ENCODE measurements at places on chromosomes 16 and 17.

GRCh38 chr17:57868007-57868909, 18.4 kb upstream of the MRPS23 start:
- DNase-seq, result no peak

GRCh38 chr17:72255481-72255880, 134.7 kb downstream of the SOX9 start:
- DNase-seq, result no peak

DNA sequence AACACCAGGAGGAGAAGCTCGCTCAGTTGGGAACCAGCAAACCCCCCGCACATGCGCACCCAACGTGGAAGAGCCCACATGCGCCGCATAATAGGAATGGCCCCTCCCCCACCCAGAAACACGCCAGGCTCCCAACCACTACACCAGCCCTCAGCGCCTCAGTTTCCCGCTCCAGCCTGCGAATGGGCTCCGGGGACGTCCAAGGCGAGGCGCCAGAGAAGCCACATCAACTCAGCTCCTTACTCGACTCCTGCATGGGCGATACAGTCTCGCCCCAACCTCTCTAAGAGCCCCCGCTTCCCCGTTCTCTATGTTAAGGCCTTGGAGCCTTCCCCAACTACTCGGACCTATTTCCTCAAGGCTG, 504 bp downstream of the SRSF1 start:
- DNase-seq, result peak; percentile 65

DNA sequence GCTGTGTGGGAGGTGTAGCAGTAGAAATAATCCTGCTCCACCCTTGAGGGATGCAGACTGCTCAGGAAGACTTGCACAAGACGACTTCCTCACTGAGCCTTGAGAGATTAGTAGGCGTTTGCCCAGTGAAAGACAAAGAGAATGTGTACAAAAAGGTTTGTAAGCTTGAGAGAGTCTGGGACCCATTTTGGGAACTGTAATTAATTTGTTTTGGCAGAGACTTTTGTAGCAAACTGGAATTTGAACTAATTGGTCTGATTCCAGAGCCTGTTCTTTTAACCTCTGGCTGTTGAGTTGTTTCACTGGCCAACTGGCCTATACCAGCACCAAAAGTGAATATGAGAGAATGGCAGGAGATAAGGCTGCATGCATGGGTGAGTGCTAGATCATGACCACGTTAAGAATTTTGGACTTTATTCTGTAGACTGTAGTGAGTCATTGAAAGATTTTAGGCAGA, 75.5 kb downstream of the AATF start:
- DNase-seq, result no peak

DNA sequence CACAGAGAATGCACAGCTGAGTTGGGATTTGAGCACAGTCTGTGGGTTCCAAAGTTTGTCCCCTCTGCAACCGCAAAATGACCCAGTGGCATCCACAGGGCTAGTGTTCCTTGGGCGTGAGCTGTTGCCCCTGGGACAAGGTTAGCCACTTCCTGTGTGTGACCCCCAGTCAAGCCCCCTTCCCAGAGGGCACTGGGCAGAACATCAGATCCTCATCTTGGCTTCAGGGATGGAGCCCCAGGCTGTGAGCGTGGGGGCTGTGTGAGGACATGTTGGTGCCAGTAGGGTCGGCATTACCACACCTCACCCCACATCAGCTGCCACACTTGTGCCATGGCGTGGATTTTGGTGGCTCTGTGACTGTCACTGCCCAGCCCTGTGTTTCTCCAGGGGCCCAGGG, 55.3 kb downstream of the USP22 start:
- DNase-seq, result no peak

DNA sequence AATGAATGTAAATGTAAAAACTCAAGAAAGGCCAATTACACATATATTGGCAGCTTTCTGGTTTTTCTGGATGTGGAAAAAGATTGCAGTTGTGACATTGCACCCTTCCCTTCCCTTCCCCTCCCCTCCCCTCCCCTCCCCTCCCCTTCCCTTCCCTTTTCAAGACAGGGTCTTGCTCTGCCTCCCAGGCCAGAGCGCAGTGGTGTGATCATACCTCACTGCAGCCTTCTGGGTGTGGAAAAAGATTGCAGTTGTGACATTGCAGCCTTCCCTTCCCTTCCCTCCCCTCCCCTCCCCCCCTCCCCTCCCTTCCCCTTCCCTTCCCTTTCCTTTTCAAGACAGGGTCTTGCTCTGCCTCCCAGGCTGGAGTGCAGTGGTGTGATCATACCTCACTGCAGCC, 41.7 kb downstream of the PIK3R5 start:
- DNase-seq, result no peak

- DNase-seq, result no peak
These were observed 25.8 kb downstream of the CRISPLD2 start for GRCh38 chr16:84845496-84846002.

GRCh38 chr16:9650284-9650683, 531.9 kb downstream of the GRIN2A start:
- DNase-seq, result no peak
